Activated CD8-positive, alpha-beta T cell treated with anti-CD3 and anti-CD28 coated beads for 36 hours (primary cell): ENCODE measurements at places on chromosomes 2 and 18. TPM values are rescaled to one million over a fixed set of nuclear protein-coding genes. Genes with fewer than 3 reads are reported as not detected.

PPP1CB gene
- total RNA-seq, result 216 TPM

TMEM237 gene
- total RNA-seq, result 14.3 TPM

FASTKD1 gene
- total RNA-seq, result 60.2 TPM

FTCDNL1 gene
- total RNA-seq, result 2.0 TPM

TAF4B gene
- total RNA-seq, result 15.1 TPM

DNER gene
- total RNA-seq, result not detected

OXER1 gene
- not detected for total RNA-seq

CREG2 gene
- not detected for total RNA-seq

ACYP2 gene
- total RNA-seq, result 5.8 TPM

LYG1 gene
- total RNA-seq, result 0.81 TPM

NTSR2 gene
- not detected for total RNA-seq

ABCG8 gene
- total RNA-seq, result not detected

EN1 gene
- not detected for total RNA-seq

AGPS gene
- total RNA-seq, result 55.7 TPM

ALK gene
- total RNA-seq, result not detected

RAB11FIP5 gene
- total RNA-seq, result 9.0 TPM

TMEM182 gene
- 5.3 TPM for total RNA-seq

IL1B gene
- not detected for total RNA-seq

POMC gene
- total RNA-seq, result 5.5 TPM

ANKRD62 gene
- not detected for total RNA-seq

ABHD1 gene
- total RNA-seq, result 0.50 TPM

ECEL1 gene
- total RNA-seq, result 0.56 TPM
